Trophoblast cell (in vitro differentiated cells and primary cell): ENCODE measurements at places on chromosomes 16 and 17.

DNA sequence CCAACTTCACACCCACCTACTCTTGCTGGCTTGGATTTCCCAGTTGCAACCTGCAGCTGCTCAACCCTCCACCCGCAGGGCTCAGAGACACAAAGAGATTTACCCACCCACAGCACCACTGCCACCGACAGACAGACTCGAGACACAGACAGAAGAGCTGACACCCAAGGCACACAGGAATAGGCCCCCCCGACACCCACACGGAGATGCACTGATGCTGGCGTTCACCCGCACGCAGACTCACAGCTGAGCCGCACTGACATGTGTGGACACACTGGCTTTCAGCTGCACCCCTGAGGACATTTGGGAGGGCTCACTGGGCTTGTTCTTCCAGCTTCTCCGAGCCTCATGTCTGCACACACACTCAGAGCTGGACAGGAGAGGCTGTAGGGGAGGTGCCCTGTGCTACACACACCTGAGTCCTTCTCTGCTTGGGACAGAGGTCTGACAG is 8.2 kb downstream of the STX1B start:
- peak; percentile 34 for DNase-seq

DNA sequence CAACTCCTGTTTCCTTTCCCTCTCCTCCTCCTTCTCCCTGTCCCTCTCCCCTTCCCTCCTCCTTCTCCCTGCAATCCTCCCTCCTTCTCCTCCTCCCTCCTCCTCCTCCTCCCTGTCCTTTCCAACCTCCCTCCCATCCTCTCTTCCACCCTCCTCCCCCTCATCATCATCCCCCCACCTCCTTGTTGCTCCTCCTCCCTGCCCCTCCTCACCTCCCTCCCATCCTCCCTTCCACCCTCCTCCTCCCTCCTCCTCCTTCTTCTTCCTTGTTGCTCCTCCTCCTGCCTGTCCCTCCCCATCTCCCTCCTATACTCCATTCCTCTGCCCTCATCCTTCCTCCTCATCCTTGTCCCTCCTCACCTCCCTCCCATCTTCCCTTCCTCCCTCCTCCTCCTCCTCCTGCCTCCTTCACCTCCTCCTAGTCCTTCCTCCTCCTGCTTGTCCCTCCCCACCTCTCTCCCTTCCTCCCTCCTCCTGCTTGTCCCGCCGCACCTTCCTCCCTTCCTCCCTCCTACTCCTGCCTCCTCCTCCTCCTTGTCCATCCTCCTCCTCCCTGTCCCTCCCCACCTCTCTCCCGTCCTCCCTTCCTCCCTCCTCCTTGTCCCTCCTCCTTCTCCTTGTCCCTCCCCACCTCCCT is 222.5 kb downstream of the IRF8 start:
- no peak for DNase-seq

GRCh38 chr17:40068917-40069750 is 6.4 kb downstream of the THRA start:
- DNase-seq: peak; percentile 50

DNA sequence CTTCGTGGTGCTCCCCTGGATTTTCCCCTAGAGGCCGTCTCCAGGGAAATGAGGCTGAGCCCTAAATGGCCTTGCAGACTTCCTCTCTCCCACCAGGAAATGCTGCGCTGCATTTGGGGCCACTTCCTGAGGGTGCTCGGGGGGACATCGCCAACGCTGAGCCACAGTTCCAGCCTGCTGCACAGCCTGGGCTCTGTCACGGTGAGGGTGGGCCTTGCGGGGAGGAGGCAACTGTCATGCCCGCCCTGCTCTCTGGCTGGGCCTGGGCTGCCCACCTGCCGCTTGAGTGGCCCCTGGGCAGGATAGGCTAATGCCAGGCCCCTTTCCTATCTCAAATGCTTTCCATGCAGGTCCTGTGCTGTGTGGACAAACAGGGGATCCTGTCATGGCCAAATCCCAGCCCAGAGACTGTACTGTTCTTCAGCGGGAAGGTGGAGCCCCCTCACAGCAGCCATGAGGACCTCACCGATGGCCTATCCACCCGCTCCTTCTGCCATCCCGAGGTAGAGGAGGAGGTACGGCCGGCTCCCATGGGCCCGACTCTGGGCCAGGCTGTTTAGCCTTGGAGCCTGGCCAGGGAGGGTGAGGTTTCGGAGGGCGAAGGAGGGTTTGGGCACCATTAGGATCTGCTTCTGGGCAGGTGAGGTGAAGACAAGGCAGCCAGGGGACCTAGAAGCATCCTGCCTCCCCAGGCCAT is 24.2 kb downstream of the CASKIN2 start:
- no peak for DNase-seq

DNA sequence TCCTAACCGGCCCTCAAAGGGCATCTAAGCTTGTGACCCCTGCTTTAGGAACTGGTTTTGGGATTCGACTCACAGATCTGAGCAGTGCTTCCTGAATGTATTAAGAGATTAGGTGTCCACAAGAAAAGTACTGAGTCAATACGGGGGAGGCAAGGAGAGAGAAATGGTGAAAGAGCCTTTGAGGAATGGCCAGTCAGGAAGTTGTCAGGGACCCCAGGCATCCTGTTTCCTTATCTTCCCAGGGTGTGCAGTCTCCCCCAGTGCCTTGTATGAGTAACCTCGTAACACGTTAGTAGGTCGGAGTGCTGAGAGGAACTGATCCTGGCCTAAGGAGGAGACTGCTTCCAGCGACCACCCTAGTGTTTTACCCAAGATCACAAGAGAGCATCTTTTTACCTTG is 16.4 kb upstream of the TMED6 start:
- DNase-seq: no peak

GRCh38 chr16:6827267-6827666 is 505.4 kb upstream of the RBFOX1 start:
- DNase-seq: no peak

GRCh38 chr16:69048328-69049120 is 56.9 kb upstream of the HAS3 start:
- no peak for DNase-seq

DNA sequence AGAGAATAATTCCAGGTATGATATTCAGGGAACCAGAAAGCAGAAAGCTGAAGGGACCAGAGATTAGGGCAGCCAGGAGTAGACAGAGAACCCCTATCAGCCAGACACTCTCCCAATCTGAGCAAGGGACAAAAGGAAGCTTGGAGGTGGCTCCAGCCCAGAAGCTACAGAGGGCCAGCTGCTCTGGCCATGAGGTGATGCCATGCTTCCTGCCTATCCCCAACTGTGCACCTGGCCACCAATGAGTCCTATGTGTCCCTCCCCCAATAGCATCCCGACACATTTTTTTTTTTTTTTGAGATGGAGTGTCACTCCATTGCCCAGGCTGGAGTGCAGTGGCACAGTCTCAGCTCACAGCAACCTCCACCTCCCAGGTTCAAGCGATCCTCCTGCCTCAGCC is 30.0 kb downstream of the NSMCE1 start:
- DNase-seq: no peak

- no peak for DNase-seq
These were observed 14.2 kb downstream of the YWHAE start for GRCh38 chr17:1385861-1386260.

DNA sequence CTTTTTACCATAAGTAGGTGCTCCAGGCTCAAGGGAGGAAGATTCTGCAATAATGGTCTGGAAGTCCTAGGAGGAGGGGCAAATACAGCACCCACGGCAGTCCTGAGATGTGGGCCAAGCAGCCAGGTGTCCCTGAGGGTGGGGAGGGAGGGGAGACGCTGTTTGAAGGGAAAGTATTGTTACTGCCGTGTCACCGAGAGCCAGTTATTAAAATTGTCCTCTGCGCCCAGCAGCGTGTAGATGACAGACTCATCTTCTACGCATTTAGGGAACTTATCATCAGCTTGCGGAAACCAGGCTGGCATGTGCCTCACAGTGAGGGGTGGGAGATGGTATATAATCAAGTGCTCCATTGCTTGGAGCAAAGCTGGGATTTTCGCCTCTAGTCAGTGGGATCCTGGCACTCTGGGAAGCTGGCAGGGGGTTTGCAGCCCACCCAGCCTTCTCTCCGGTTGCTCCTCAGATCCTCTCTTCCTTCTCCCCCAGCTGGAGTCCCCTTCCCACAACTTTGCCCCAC is 104.6 kb downstream of the OR1D5 start:
- DNase-seq: peak; percentile 85

DNA sequence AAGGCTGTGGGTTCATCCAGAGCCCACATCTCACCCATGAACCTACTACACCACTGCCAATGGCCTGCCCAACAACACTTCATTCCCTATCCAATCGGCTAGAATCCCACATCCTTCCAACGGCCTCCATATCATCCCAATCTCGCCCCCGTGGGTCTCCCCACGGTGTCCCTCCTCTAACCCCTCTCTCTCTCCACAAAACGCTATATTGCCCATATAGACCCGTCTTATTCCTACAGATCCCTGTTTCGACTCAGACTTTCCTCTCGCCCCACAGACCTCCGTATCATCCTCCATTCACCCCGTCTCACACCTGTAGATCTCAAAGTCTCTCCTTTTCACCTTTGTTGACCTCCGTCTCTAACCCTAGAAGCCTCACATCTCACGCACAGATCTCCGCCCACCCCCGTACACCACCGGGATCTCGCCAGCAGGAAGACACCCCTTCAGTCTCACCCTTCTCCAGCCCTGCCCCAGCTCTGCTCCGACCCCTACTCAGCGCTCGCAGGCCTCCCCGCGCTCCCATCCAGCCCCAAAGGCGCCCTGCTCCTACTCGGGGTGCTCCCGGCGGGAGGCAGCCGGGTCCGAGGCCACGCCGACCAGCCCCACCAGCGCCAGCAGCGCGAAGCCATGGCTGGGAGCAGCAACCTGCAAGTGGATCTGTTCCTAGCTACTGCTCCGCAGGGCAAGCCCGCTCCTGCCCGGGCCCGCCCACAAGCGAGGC is at the start of gene FDXR:
Gene FDXR (minus strand): TSS at position 682 of the 724 bp plus-strand sequence. CDS start 50 bp downstream, at position 632.
- DNase-seq: no peak

DNA sequence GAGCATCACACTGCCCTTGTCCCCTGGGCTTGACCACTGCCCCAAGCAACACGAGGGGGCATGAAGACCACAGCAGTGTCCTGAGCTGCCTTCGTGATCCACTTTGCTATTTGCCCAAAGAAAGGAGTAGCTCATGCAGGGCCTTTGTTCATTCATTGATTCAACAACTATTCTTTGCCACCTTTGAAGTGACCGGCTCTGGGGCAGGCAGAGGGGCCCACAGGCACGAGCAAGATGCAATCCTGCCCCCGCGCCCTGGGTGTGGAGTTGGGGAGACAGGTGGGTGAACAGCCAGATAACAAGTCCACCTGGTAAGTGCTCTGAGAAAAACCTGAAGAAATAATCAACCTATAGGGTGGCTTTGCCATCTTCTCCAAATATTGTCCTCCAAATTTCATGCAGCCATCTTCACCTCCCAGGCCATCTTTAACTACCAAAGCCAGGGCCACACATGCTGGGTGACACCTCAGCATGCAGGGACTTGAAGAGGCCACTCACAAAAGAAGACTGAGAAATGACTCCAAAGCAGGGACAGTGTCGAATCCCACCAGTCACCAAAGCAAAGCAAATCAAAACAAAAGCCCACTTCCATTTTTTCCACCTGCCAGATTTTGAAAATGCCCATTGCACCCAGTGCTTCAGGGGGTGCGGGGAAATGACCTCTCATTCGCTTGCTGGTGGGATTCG is 18.2 kb upstream of the RBFOX3 start:
- DNase-seq: no peak

DNA sequence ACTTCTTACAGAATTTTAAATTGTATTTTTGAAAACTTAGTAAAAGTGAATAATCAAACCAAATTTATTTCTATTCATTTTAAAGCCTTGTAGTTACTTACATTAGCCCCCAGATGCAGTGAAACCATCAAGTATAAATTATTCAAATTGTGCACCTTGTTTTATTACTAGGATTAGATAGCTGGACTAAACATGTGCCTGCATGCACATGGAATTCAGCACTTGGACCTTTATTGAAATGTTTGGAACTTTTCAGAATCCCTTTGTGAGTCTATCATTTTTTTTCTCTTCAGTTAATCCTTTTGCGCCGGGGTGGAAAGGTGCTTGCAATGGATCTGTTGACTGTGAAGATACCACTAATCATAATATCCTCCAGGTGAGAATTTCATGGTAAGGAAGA is 4.7 kb downstream of the ZPBP2 start:
- DNase-seq: peak; percentile 14
